ENCODE measurements at places on chromosomes 7 and 10.

DNA sequence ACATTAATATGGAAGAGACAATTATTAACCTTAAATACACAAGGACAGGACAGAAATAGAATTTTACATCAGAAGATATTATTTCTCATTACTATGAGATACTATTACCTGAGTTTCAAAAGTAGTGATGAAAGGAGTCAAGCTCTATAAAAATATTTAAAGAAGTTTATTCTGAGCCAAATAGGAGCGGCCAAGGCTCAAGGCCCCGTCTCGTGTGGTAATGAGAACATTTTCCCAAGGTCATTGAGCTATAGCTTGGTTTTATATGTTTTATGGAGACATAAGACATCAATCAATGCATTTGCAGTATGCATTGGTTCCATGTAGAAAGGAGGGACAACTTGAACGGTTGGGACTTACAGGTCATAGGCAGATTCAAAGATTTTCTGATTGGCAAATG lies 29.4 kb upstream of the ZMYND11 start:
- DNase-seq, result no peak

DNA sequence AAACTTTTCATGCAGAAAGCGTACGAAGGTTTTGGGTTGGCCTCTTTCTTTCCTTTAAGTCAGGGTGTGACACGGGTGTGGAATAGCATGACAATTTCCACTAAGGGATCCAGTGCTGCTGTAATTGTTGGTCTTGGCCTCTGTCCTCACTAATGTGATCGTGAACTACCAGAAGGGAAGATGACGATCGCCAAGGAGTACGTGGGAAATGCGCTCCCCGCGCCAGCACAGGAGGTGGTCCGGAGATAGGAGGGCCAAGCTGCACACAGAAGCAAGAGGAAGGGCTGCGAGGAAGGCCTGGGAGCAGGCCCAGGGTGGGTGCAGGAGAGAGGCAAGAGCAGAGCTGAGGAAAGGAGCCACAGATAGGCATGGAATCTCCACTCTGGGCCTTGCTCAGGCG lies 79.7 kb upstream of the PODXL start:
- no peak for DNase-seq

DNA sequence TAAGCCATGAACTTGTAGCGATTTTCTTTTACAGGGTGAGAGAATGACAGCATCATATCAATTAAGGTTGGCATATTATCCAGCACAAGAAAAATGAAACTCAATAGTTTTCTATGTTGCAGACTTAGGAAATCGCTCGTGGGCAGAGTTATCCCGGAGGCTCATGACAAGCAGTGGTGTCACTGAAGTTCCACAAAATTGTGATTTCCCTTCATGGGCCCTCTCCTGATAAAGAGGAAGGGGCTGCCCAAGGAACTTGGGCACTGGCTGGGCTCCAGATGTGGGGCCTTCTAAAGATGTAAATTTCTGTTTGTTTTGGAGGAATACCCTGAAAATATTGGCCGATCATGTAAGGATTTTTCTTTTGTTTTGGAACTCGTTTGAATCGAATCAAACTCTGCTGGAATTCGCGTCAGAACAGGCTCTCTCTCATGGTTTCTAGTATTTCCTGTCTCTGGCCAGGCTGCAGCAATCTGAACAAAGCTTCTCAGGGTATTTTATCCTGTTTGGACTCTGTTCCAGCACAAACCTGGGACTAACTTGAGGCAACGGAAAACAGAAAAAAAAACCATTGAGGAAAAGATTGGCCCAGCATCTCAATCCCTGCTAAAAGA lies 340.6 kb upstream of the NRP1 start:
- no peak for DNase-seq

- DNase-seq, result no peak
These were observed 16.7 kb downstream of the RET start for GRCh38 chr10:43093423-43094076.

- DNase-seq, result no peak
These were observed 708.1 kb upstream of the PCDH15 start for GRCh38 chr10:55509168-55509567.

GRCh38 chr7:47186316-47186715 lies 395.6 kb downstream of the TNS3 start:
- no peak for DNase-seq

DNA sequence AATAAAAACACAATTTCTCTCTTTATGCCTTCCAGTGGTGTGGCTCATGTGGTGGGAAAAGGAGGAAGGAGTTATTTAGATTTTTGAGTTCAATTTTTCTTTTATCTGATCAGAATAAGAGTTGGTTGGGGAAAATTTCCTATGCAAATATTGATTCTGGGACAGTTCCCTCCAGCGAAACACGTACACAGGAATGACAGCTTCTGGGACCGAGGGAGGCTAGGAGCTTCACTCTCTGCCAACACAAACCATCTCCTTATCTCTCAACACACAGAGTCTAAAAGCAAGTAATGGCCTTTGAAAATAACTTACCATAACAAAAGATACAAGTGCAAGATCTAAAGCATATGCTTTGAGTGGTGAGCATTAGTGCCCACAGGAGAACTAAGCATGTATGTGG lies 122.7 kb downstream of the RAPGEF5 start:
- no peak for DNase-seq

DNA sequence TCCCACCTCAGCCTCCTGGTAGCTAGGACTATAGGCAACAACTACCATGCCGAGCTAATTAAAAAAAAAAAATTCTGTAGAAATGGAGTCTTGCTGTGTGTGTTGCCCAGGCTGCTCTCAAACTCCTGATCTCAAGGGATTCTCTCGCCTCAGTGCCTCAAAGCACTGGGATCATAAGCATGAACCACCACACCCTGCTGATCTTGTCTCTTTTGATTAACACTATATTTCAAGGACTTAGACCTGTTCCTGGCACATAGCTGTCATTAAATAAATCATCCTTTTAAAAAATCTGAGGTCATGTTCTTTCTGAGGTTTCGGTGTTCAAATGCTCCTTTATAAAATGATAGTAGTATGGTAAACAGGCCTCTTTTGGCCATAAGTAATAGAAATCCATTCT lies 4.8 kb downstream of the PALS2 start:
- no peak for DNase-seq

DNA sequence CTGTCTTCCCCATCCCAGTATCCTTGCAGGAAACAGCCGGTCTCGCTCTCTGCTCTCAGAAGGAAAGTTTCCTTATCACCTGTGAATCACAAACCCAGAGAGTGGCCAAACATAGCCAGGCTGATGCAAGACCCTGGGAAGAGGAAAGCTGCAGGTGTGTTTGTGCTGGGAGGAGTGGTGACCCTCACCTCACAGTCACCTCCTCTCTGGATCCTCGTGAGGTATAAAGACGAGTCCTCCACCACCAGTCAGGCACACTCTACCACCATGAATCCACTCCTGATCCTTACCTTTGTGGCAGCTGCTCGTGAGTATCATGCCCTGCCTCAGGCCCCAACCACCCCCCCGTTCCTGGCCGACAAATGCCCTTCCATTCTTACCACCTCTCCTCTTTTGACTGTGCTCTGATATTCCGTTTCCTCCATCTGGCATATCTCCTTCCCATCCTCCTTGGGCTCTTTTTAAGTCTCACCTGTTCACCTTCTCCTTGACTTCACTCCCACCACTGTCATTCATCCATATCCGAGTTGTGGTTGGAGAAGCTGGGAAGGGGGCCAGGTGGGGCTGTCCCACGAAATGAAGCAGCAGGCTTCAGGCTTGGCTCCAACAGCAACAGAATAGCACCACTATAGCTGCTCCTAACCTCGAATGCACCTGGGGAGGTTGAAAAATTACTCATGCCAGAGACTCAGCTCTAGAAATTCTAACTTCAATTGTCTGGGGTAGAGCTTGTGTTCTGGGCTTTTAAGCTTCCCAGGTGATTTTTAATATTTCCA lies at the start of gene PRSS1:
PRSS1 (plus strand) TSS at position 255 of the 776 bp plus-strand sequence; CDS start at position 268, 13 bp downstream.
- no peak for DNase-seq

DNA sequence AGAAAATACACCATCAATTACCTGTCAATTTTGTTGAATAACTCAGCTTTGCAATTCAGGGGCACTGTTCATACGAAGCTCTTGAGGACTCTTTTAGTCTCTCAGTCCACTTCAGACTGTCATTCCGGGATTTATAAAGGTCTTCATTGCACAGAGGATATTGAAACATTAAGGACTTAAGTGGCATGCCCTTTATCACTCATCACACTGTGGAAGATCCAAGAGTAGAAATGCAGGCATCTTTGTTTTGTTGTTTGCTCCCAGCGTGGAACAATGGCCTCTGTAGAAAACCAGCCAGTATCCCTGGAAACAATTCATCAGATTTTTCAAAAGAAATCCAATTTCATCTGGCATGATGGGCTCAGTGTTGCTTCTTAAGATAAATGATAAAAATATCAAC lies 66.3 kb upstream of the LRGUK start:
- DNase-seq, result no peak

DNA sequence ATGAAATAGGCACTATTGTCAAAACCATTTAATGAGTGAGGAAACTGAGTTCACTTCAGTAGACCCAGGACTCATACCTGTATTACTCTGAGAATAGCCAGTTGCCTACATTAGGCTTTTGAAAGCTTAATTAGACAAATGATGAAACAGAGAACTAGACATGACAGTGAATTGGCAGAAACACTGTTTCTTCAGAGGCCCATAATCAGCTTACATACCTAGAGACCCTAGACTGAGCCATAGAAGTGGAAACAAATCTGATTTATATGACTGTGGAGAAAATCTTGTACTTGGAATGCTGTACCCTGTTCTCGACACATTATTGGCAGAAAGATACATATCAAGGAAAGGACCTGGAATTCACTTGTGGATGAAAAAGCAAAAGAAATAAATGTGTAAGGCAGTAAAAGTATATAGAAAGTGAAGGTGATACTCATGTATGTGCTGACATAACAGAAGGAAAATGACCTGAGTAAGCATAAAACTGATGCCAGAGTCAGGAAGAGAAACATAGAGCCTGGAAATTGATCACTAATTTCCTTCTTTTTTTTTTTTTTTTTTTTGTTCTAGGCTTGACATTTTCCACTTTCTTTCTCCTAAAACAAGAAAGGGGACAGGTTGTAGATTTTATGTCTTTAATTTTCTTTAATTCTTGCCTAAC lies 251.5 kb downstream of the BICC1 start:
- DNase-seq, result no peak

- DNase-seq, result no peak
These were observed 56.6 kb upstream of the TRIL start for GRCh38 chr7:29014725-29015124.

- no peak for DNase-seq
These were observed 55.9 kb downstream of the DIP2C start for GRCh38 chr10:633279-634245.
